ENCODE measurements at places on chromosomes 6 and 20.

GRCh38 chr6:2977799-2978590 lies 6.6 kb upstream of the SERPINB6 start:
- no peak for DNase-seq

GRCh38 chr6:161318456-161318855 lies 44.6 kb upstream of the AGPAT4 start:
- no peak for DNase-seq

GRCh38 chr6:72931325-72931887 lies 293.9 kb downstream of the KHDC1L start:
- DNase-seq = no peak

GRCh38 chr6:102115911-102116310 lies 722.4 kb downstream of the GRIK2 start:
- no peak for DNase-seq

DNA sequence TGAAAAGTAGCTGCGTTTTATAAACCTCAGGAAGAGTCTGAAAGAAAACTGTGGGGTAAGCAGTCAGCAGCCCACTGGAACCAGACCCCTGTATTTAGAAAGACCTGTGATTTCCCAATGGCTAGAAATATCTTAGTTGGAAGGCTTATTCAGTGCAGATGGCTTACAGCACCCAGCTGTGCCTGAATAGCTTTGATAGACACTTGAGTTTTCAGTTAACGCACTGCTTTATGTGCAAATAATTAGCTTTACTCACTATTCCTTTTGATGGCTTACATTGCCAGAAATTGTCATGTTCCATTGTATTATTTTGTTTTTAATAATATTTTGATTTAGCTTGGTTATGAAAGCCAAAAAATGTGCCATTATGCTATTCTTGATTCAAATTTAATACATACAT lies 465.3 kb upstream of the SYNCRIP start:
- DNase-seq = no peak

GRCh38 chr20:62980380-62980960 lies 26.3 kb downstream of the BHLHE23 start:
- no peak for DNase-seq

DNA sequence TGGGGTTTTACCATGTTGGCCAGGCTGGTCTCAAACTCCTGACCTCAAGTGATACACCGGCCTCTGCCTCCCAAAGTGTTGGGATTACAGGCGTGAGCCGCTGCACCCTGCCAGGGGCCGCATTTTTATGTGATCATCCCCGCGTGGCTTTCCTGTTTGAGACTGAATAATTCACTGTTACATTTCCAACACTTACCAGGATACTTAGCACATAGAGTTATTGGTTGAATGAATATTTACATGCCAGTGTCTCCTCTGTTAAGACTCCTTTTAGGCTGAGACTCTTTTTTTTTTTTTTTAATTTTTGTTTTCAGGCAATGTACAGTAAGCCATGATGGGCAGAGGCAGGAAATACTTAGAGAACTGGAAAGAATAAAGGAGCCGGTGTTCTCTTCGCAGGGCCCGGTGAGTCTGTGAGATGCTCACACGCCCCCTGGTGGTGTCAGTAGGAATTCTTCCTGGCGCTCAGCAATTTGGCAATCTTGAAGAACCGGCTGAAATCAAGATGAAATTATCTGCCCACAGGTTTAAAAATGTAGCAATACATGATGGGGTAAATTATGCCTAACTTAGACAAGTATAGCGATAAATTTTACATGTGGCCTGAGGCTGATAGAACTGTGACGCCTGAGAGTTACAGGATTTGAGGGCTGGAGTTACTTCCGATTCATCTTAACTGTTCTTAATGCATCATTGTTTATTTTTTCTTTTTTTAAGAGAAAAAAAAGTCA lies 7.6 kb upstream of the RNF114 start:
- DNase-seq = peak; percentile 85

DNA sequence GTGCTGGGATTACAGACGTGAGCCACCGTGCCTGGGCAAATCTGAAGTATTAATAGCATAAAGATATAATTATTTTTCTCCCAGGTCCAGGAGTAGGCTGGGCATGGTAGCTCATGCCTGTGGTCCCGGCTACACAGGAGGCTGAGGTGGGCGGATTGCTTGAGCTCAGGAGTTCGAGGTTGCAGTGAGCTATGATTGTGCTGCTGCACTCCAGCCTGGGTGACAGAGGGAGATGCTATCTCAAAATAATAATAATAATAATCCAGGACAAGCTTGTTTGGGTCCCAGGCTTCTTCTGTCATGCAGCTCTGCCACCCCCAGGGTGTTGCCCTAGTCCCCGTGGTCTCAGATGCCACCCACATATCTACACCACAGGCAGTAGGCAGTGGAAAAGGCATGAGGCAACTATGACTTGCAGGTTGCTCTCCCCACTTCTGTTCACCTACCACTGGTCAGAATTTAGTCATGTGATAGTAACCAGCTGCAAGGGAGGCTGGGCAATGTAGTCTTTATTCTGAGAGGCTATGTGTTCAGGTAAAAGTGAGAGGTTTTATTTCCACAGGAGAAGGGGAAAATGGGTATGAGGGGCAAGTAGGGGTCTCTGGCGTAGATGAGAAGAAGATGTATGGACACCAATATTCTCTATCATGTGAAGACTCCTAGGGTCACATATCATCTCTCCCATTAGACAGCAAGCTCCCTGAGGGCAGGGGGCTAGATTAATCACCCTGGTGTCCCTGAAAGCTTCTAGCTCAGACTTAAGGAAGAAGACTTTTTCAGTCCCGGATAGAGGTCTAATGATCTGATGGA lies 25.7 kb downstream of the TCF15 start:
- DNase-seq = no peak

DNA sequence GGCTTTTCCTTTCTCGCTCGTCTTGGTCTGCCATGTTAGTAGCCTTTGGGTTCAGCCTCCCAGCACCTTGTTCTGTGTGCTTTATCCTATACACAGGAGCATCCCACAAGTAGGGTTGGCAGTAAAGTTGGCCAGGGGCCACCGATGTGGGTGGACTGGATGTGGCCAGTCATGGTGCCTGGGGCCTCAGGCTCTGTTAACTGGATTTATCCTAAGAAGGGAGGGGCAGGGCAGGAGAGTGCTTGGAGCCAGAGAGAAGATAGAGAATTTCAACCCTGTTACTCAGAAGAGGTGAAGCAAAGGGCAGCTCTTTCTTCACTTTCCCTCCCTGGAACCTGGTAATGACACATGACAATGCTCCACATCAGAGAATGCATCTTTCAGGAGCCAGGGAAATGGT lies 14.1 kb upstream of the SIRPB2 start:
- DNase-seq = no peak

GRCh38 chr6:156425359-156426020 lies 351.7 kb upstream of the ARID1B start:
- DNase-seq = no peak

- no peak for DNase-seq
Observed at GRCh38 chr6:129320892-129321291, 389.1 kb downstream of the ARHGAP18 start.

GRCh38 chr20:23918896-23919295 lies 39.3 kb upstream of the CST5 start:
- no peak for DNase-seq

- DNase-seq = peak; percentile 77
Observed at GRCh38 chr6:107489636-107490565, at the start of gene SOBP. TSS of gene SOBP (plus strand) at chr6:107490117. CDS start at chr6:107490617, 500 bp downstream.

GRCh38 chr6:152094992-152095592 lies 287.6 kb downstream of the ESR1 start:
- peak; percentile 84 for DNase-seq

GRCh38 chr6:125586074-125586473 lies 163.4 kb upstream of the HEY2 start:
- no peak for DNase-seq

DNA sequence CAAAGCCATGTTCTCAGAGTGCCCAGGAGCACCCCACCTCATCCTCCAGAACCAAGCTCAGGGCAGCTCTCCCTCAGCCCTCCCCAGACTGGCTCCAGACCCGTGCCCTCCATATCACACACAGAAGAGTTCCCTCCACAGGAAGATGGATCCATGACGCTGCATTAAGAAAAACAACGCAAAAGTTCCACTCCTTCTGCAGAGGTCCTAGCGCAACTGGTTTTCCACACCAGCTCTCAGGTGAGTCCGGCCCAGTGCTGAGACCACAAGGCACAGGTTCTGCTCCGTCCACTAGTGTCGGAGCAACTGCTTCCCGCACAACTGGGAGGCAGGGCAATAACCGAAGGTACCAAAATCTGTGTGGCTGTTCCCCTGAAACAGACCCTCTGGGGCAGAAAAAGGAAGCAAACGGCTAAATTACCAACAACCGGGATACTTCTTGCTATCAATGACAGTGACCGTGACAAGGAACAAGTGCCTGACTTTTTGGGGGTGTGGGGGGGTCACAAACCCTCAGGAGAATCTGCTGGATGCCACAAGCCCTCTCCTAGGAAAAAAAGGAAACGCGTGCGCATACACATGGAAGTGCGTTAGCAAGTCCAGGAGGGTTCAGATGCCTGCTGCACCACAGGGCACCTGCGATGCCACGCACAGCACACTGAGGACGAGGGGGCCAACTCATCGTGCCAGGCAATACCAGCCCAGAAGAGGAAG lies 49.2 kb downstream of the MYH7B start:
- peak; percentile 35 for DNase-seq

- DNase-seq = no peak
Observed at GRCh38 chr6:66103354-66103753, 396.3 kb upstream of the EYS start.

- DNase-seq = no peak
Observed at GRCh38 chr6:166395778-166396177, 13.0 kb upstream of the MPC1 start.

DNA sequence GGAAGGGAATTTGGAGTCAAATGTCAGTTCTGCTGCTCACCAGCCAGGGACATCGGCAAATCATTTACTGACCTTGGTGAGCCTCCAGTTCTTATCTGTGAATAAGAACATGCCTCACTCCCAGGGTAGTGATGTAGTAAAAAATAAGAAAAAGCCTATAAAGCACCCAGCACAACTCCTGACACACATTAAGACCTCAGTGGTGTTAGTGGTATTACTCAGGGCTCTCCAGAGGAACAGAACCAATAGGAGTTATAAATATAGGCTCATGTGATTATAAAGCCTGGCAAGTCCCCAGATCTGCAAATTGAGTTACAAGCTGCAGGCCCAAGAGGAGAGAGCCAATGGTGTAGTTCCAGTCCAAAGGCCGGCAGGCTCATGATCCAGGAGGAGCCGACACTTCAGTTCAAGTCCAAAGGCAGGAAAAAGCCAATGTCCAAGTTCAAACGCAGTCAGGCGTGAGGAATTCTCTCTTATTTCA lies 71.3 kb upstream of the EYA2 start:
- no peak for DNase-seq

DNA sequence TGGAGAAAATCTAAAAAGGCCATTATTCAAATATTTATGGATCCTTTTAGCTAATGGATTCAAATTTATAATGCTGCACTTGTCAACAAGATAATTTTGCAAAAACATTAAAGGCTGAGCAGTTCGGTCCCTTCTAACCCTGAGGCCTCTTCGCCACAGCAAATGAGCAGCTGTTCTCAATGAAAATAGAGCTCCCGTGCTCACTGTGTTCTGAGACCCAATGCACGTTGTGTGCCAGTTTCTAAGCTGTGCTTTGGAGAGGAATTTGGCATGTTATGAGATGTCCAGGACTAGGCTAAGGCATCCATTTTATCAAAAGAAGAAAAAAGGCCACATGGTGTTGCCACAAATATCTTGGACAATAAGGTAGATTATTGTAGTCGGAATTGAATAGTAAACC lies 220.1 kb upstream of the TSHZ2 start:
- no peak for DNase-seq

DNA sequence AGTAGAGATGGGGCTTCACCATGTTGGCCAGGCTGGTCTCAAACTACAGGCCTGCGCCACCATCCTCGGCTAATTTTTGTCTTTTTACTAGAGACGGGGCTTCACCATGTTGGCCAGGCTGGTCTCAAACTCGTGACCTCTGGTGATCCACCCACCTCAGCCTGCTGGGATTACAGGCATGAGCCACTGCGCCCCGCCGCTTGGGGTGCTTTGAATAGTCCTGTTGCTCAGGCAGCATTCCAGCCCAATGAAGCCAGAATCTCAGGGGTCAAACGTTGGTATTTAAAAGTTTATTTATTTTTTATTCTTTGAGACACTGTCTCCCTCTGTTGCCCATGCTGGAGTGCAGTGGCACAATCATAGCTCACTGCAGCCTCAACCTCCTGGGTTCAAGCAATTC lies 11.3 kb downstream of the MOCS3 start:
- no peak for DNase-seq

GRCh38 chr6:138106665-138107077 lies 548 bp downstream of the PERP start:
- no peak for DNase-seq

DNA sequence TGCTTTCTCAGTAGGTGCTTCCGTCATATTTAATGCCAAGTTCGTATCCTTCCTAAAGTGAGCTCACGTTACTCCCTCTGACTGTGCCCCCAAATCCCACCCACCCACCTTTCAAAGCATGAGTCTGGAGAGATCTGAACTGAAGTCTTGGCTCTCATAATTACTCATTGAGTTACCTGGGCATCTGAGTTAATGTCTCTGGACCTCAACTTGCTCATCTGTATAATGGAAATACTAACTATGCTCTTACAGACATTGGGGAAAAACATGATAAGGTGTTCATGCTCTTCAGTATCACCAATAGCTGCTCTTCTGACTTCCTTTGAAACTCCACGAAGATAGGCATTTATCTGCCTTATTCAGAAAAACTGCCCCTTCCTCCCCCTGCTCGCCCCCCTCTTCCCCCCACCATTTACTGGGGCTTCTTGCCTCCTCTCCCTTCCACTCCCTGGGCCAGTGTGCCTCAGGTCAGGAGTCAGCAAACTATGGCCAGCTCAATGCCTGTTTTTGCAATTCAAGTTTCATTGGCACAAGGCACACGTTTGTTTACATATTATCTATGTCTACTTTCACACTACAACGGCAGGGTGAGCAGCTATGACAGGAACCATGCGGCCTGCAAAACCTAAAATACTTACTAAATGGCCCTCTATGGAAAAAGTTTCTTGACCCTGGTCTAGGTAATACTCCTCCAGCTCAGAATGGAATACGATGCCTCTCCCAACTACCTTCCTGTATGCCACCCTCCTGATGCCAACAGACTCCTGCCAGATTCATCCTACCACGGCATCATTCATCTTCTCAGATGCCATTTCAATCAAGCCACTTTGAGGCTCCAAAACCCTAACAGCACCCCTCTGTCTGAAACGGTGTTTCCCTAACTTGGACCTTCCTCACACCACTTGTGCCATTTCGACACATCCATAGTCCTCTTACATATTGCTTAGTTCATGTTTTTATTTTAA lies 138.7 kb downstream of the ZMYND8 start:
- DNase-seq = peak; percentile 3

DNA sequence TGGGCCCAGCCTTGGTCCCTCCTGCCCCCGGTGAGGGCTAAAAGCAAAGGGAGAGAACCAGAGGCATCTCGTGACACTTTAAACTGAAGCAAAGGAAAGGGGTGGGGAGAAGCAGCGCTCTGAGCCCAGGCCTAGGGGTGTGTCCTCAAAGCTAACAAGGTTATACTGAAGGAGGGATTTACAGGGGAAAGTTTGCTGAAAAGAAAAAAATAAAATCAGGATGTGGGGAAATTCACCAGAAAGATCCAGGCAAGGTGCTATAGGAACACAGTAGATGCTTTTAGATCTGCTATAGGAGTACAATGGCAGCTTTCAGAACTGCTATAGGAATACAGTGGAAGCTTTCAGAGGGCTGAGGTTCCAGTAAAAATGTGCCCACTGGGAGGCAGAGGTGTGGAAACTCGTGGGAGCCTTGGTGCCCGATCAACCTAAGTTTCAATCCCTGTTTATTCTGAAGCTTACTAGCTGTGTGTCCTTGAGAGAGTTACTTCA lies at the start of gene COL9A1:
Gene COL9A1 (minus strand): TSS at position 51 of the 492 bp plus-strand sequence. CDS start 160 bp downstream, outside the sequence.
- DNase-seq = no peak

All from psoas muscle (tissue), 8 donors.